Activated naive CD4-positive, alpha-beta T cell (primary cell): ENCODE measurements at places on chromosomes 16 and 17.

DNA sequence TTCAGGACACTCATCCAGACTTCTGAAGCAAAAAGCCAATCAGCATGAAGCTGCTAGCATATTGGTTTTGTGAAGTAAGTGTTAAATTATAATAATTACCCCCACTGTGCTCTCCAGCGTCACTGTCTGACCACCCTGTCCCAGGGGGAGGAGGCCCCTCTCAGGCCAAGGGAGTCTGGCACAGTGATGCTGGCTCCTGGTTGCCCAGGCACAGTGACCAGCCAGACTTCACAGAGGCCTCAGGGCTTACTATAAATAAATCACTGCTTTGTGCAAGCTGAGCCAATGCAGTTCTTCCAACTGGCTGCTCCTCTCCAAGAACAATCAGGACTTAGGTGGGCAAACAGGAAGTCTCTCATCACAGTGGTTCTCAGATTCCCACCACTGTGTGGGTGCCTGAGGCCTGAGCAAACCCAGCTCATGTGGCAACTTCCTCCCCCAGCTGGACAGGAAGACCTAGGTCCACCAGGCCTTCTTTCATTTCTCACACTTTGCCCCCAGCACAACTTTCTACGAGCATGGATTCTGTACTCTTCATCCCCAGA is 1.7 kb upstream of the DBNDD1 start:
- DNase-seq: no peak

GRCh38 chr17:77622647-77623046 is 335.9 kb upstream of the TNRC6C start:
- DNase-seq: no peak

DNA sequence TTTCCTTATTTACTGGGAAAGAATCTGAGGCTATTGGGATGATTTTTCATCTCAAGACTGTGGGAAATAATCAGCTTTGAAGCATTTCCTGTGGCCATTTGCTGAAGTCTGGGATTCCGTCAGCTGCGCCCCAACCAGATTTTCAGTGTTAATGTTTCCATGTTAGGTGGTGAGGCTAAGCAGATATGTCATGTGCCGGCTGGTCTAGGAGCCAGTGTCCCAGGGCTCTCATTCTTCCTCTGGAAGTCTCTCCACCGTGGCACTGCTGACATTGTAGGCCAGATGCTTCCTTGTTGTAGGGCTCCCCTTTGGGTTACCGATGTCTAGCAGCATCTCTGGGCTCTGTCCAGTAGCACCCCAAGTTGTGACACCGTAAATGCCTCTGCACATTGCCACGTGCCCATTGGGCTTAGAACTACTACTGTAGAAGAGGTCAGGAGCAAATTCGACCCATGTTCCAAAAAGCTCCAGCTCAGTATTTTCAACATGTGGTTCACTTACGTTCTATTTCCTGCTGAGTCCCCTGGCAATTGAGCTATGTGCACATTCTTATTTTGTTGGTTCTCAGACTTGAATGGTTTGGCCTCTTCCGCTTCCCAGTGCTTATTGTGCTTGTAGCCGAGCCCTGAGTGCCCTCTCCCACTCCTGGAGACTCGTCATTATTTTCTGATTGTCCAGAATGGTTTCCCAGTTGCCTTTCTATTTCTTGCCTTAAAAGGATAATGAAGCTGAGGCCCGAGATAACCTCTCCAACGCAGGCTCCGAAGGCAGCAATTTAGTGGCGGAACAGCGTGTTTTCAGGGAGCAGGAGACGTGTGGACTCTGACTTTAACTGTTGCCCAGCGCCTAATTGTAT is 82.2 kb downstream of the SPECC1 start:
- DNase-seq: no peak

GRCh38 chr16:58389724-58390123 is 2.5 kb upstream of the GINS3 start:
- no peak for DNase-seq

GRCh38 chr17:78781893-78782304 is at the start of gene CYTH1:
Gene CYTH1 (minus strand): TSS chr17:78782273. CDS start chr17:78782223, 50 bp downstream.
- DNase-seq: no peak
